ENCODE measurements at places on chromosomes 12 and 14. TPM values are rescaled to one million over a fixed set of nuclear protein-coding genes. Genes with fewer than 3 reads are reported as not detected.

The HAL gene
- total RNA-seq = 2.4 TPM

The ZNF891 gene
- 6.0 TPM for total RNA-seq

The SMIM41 gene
- not detected for total RNA-seq

The TAS2R7 gene
- not detected for total RNA-seq

The CCDC197 gene
- total RNA-seq = not detected

The NR4A1 gene
- total RNA-seq = 64.4 TPM

The PRICKLE1 gene
- 1.1 TPM for total RNA-seq

The DBX2 gene
- not detected for total RNA-seq

GRCh38 chr12:29146196-29146595 is 2.9 kb upstream of the FAR2 start:
- no peak for DNase-seq
- H3K36me3 ChIP-seq = no peaks in the 10 kb centered on the region
- H3K4me1 ChIP-seq = peaks cover 4% of the 10 kb centered on the region
- no peak overlapping the region for H3K4me3 ChIP-seq
- H3K27ac ChIP-seq = no peak overlapping the region
- no peaks in the 10 kb centered on the region for H3K27me3 ChIP-seq

GRCh38 chr14:77508249-77508648 is 9.6 kb upstream of the ISM2 start:
- no peak overlapping the region for H3K27ac ChIP-seq
- peaks cover under 1% of the 10 kb centered on the region for H3K36me3 ChIP-seq
- H3K27me3 ChIP-seq = no peaks in the 10 kb centered on the region
- no peaks in the 10 kb centered on the region for H3K4me1 ChIP-seq

DNA sequence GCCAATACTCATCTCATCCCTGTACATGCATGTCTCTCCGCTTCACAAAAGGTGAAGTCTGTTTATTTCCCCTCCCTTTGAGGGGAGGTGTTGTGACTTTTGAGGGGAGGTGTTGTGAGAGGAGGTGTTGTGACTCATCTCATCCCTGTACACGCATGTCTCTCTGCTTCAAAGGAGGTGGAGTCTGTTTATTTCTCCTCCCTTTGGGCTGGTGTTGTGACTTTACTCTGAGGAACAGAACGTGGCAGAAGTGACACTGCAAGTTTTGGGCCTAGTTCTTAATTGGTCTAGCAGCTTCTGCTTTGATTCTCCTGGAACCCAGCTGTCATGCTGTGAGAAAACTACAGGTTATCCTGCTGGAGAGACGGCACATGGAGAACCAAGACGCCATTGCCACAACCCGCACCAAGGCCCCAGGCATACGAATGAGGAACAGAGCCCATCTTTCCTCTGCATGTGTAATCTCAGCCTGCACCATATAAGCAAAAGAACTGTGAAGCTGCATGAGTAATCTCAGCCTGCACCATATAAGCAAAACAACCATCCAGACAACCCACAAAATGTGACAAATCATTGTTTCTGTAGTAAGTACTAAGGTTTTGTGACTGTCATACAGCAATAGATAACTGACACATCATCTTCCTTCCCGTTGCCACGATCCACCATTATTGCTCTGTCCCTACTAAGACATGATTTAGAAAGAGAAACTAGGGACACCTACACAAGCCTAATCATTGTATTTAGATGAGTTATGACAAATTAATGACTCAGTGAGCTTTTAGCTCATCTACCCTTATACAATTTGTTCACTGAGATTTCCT is 30.0 kb downstream of the GALNT4 start:
- no peaks in the 10 kb centered on the region for H3K27me3 ChIP-seq
- H3K4me1 ChIP-seq = no peaks in the 10 kb centered on the region
- no peak overlapping the region for H3K4me3 ChIP-seq
- H3K27ac ChIP-seq = no peak overlapping the region
- peaks cover under 1% of the 10 kb centered on the region for H3K36me3 ChIP-seq

DNA sequence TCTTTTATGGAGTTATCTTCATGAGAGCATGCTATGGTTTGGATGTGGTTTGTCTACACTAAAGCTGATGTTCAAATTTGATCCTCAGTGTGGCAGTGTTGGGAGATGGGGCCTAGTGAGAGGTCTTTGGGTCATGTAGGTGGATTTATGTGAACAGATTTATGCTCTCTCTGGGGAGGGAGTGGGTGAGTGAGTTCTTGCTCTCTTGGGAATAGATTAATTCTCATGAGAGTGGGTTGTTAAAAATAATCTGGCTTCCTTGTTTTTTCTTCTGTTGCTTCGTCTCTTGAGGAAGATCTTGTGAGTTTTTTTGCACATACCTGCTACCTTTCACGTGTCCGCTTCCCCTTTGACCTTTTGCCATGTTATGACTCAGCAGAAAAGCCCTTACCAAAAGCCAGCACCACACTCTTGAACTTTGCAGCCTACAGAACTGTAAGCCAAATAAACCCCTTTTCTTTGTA is 20.5 kb downstream of the DERA start:
- H3K27ac ChIP-seq = no peak overlapping the region
- H3K36me3 ChIP-seq = no peaks in the 10 kb centered on the region
- H3K4me3 ChIP-seq = no peak overlapping the region
- H3K4me1 ChIP-seq = no peaks in the 10 kb centered on the region

GRCh38 chr14:36928432-36928831 is 244.0 kb downstream of the SLC25A21 start:
- H3K4me1 ChIP-seq = no peaks in the 10 kb centered on the region
- no peaks in the 10 kb centered on the region for H3K36me3 ChIP-seq
- DNase-seq = no peak
- no peak overlapping the region for H3K4me3 ChIP-seq
- no peaks in the 10 kb centered on the region for H3K27me3 ChIP-seq

GRCh38 chr12:117042171-117042842 is 56.9 kb downstream of the TESC start:
- no peaks in the 10 kb centered on the region for H3K4me1 ChIP-seq
- no peak for DNase-seq
- H3K36me3 ChIP-seq = no peaks in the 10 kb centered on the region

DNA sequence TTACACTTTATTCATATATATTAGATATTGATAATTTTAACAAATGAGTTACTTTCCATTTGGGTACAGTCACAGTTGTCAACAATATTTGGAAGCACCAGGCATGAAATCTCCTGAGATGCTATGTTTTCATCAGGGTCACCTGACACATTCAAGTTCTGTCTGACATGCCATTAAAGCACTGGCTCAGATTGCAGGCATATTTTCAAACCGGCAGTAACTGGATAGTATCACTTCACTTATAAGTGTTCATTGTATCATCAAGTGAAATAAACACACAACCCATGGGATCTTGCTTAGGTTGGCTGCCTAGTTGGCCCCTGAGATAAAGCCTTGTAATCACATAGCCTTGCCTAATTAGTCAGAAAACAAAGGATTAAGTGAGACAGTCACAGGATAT is 4.8 kb downstream of the IFNG start:
- H3K27me3 ChIP-seq = no peaks in the 10 kb centered on the region
- peaks cover under 1% of the 10 kb centered on the region for H3K4me1 ChIP-seq
- H3K36me3 ChIP-seq = peaks cover 3% of the 10 kb centered on the region
- no peak for DNase-seq

DNA sequence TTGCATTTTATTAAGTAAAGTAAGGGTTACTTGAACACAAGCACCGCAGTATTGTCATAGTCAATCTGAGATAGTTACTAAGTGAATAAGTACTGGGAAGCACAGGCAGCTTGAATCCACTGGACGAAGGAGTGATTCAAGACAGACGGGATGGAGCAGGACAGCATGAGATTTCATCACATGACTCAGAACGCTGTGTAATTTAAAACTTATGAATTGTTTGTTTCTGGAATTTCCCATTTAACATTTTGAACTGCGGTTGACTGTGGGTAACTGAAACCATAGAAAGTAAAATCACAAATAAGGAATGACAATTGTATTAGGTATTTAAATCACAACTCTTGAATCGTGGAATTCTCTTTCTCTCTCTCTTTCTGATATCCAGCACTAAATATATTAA is 1630.4 kb upstream of the SEL1L start:
- H3K36me3 ChIP-seq = no peaks in the 10 kb centered on the region
- no peak for DNase-seq
- H3K27me3 ChIP-seq = no peaks in the 10 kb centered on the region
- H3K4me1 ChIP-seq = no peaks in the 10 kb centered on the region
- H3K27ac ChIP-seq = no peak overlapping the region
- H3K4me3 ChIP-seq = no peak overlapping the region

DNA sequence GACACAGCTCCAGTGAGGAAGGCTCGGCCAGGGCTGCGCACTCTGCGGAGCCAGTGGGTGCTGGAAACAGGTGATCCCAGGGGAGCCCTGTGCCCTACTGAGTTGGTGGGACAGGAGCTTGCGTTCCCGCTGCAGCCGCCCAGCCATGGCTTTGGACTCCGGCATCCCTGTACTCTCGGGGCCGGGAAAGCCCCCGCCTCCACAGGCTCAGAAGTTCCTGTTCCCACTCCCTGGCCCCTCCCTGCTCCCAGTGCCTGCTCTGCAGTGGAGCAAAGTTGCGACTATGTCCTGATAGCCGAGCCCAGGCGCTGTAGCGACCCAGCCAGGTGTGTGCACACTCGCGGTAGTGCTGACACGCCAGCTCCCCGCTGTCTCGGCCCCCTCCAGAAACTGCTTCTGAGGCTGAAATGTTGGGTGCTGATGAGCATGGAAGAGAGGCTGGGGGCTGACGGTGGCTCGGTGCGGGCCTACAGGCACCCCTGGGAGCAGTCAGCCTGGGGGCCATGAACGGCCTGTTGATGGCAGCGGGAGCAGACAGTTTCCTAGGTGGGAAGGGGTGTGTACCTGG is 344.6 kb upstream of the MGAT4C start:
- H3K27me3 ChIP-seq = no peaks in the 10 kb centered on the region
- no peak for DNase-seq
- H3K27ac ChIP-seq = no peak overlapping the region
- H3K4me3 ChIP-seq = no peak overlapping the region

- no peaks in the 10 kb centered on the region for H3K36me3 ChIP-seq
- H3K4me3 ChIP-seq = no peak overlapping the region
- no peaks in the 10 kb centered on the region for H3K4me1 ChIP-seq
- no peaks in the 10 kb centered on the region for H3K27me3 ChIP-seq
These were observed 80.7 kb downstream of the NPAS3 start for GRCh38 chr14:33019346-33019745.

DNA sequence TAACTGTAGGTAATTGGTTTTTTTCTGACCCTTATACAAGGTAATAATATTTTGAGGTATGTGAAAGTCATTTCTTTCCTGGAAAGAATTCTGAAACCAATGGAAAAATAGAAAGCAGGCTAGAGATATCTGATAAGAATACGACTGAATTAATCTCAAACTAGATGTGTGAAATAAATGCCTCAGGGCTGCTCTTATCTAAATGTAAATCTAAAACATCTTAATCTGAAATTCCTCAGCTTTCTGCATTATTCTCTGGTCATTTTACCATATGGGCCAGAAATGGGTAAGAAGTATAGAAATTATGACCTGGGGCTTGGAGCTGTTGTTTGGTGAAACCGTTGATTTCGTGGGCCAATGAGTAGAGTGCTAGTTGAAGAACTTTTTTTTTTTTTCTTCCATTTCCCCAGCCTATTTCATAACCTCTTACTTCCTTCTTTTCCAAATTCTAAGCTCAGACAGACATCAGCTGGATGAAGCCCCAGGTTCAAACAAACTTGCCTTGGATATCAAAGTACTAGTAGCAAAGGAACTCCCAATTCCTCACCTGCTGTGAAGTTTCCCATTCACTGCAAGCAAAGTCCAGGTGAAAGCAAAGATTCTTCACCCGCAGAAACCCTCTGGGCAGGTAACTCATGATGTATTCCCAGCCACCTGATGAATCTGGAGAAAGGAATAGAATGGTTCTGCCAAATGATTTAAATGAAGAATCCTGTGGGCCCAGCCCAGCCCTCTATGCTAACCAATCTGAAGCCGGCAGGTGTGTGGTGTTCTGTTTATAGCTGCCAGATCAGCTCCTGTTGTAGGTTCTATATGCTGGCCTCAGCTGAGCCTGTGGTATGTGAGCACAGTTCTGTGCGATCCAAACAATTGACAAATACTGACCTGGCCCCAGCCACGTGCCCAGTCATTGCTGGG is 9.7 kb upstream of the FOS start:
- H3K27me3 ChIP-seq = no peaks in the 10 kb centered on the region
- H3K4me1 ChIP-seq = no peaks in the 10 kb centered on the region
- H3K4me3 ChIP-seq = no peak overlapping the region
- H3K36me3 ChIP-seq = no peaks in the 10 kb centered on the region

- H3K4me1 ChIP-seq = no peaks in the 10 kb centered on the region
- no peaks in the 10 kb centered on the region for H3K36me3 ChIP-seq
- H3K27me3 ChIP-seq = no peaks in the 10 kb centered on the region
- no peak overlapping the region for H3K27ac ChIP-seq
- no peak overlapping the region for H3K4me3 ChIP-seq
These were observed 25.5 kb downstream of the ITGA7 start for GRCh38 chr12:55682087-55682796.

DNA sequence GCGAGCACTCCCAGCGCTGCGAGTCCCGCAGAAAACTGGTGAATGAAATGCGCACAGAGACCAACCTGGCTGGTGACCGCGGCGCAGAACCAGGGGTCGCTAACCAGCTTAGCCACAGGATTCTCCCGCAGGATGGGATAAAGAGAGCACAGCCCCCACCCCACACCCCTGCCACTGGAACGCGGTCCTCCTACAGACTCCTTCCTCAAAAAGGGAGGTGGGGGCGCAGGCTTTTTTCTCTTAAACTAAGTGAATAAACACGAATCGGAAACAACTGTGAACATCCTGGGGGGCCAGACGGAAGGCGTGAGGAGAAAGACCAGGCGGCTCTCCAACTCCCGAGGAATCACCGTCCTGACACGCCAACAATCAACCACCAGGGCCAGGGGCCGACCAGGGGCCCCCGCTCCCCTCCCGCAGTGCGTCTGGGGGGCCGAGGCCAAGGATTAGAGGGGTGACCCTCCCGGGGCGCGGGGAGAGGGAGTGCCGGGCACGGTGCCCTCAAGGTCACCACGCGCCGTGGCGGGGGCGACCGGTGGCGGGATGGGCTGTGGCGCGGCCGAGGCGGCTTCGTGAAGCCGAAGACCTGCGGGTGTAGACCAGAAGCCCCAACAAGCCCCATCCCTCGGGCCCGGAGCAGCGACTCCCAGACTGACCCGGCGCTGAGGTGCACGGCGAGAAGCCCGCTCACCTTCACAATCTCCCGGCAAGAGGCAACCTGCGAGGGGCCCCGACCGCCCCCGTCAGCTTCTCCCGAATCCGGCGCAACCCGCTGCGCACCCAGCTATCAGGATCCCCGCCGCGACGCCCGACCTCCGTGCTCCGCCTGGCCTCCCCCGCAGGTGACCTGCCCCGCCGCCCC is 704 bp downstream of the ATP2B1 start:
- DNase-seq = peak; percentile 11
- peak overlapping the region; percentile 95 for H3K4me3 ChIP-seq
- peaks cover 4% of the 10 kb centered on the region for H3K27me3 ChIP-seq
- peak overlapping the region; percentile 77 for H3K27ac ChIP-seq
- peaks cover 24% of the 10 kb centered on the region for H3K4me1 ChIP-seq

DNA sequence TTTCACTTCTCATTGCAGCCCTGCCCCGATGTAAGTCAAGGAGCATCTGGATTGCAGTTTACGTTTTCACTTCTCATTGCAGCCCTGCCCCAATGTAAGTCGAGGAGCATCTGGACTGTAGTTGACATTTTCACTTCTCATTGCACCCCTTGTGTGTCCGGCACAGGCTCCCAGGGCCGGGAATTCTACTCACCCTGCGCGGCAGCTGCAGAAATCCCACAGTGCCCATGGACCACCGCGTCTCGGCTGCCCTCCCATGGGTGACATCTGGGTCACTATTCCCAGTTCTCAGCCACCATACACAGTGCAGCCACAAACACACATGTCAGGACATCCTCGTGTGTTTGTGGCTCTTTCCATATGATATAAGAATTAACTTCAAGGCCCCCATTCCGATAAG is 378.5 kb downstream of the ADGRD1 start:
- no peak overlapping the region for H3K27ac ChIP-seq
- no peak overlapping the region for H3K4me3 ChIP-seq
- no peak for DNase-seq
- no peaks in the 10 kb centered on the region for H3K4me1 ChIP-seq

Data from T-cell (primary cell).